Bronchial epithelial cell (primary cell): ENCODE measurements at places on chromosomes 2 and 18. TPM values are rescaled to one million over a fixed set of nuclear protein-coding genes. Genes with fewer than 3 reads are reported as not detected.

GRCh38 chr2:201432621-201433393, 18.5 kb downstream of the TRAK2 start:
- no peak for DNase-seq

RTP5 gene
- not detected in 2 replicates for total RNA-seq

DNA sequence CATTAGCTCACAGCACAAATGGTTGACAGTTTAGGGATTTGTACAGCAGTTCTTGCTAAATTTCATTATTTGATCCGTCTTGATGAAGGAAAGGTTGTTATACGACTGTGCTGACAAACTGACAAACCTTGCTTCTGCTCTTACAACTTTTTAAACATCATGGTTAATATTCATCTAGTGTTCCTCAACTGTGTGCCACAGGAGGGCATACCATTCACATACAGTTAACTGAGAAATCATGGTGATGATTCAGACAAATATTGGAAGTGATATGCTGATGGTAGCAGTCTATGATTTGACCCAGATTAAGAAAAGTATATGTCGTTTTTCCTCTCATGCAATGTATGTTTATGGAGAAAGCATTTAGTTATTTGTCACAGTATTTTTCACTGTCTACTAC, 129.8 kb upstream of the FSIP2 start:
- peak; percentile 44 for DNase-seq

DNA sequence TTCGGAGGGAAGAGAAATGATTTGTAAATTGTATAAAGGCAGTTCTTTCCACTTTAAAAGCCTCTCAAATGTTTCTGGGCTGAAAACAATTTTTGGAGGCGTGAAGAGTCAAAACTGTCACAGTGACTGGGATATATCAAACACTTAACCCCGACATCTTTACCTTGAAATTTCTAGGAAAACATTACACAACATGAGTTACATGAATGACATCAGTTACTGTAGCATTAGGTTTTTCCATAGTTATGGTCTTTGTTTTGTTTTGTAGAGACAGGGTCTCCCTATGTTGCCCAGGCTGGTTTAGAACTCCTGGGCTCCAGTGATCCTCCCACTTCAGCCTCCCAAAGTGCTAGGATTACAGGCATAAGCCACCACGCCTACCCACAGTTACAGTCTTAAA, 25.7 kb downstream of the MSH6 start:
- no peak for DNase-seq

- no peak for DNase-seq
These were observed 45.5 kb upstream of the FZD5 start for GRCh38 chr2:207815254-207815653.

DNA sequence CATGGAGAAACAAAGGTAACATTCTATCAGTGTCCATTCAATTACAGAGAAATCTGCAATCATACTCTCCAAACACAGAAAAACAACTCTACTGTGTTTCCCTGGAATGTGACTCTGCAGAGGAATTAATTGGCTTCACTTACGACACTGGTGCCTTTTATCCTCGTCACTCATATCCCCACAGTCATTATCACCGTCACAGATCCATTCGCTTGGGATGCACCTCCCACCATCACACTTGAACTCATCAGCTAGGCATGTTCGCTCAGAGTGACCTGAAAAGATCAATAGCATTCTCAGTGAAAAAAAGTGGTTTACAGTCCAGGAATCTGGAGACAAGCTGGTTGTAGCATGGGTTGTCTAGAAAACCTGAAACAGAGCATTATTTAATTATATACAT, 124.3 kb downstream of the DHRS9 start:
- DNase-seq, result no peak

DNA sequence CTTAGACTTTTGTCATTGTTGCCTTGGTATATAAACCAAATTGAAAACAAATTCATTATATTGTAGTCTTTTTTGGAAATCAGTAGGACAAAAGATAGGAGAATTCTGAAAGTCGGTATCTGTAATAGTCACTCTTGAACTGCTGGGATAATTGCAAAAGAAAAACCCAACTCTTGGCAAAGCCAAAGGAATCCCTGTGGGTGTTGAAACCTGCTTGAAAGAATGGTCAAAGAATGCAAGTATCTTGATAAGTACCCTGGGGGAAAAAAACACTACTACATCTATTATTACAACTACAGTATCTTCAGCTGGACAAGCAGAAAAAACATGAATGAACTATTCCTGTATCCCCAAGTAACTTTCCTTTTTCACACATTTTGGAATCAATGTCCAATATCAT, 7.3 kb upstream of the FAM237A start:
- no peak for DNase-seq

CNRIP1 gene
- 0.26 TPM in 1 of 2 replicates, not detected in the other for total RNA-seq

MC5R gene
- not detected in 2 replicates for total RNA-seq

DNA sequence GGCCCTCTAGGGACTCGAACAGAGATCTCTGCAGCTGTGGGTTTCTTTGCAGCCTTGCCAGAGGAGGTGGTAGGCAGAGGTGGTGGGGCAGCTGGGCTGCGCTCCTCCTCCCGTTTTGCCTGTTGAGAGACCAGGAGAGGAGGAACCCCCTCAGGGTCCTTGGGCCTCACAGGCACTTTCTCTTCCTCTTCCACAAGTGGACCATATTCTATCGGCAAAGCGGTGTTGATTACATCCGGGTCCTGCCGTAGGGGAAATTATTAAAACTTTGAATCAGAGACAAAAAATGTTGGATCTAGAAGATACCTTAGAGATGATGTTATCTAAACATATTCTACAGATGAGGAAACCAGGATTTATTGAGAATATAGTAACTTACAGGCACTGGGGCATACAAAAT, 78.5 kb downstream of the CLIP4 start:
- DNase-seq, result no peak

GRCh38 chr18:79577451-79578395, 101.9 kb upstream of the CTDP1 start:
- DNase-seq, result no peak

- peak; percentile 65 for DNase-seq
These were observed 4.5 kb downstream of the IDH1 start for GRCh38 chr2:208250388-208250787.

GRCh38 chr2:32663864-32664263, 36.0 kb downstream of the TTC27 start:
- DNase-seq, result no peak

DNA sequence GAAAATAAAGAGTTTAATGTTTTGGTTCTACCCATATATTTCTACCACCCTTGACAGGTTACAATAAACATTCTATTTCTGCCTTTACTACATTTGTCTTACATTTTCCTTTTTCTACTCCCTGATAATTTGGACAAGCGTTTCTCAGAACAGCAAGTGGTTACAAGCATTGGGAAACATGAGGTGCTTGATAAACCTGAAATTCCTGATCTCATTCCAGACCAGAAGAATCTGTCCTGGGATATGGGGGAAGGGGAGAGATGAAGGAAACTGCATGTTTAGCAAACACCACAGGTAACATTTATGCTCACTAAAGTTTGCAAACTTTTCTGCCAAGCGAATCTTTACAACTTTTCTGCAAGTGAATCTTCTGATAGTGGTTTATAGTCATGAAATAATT, 28.3 kb upstream of the DSC1 start:
- peak; percentile 90 for DNase-seq

NAGK gene
- 31.3 and 75.0 TPM in 2 replicates for total RNA-seq

ANKRD23 gene
- total RNA-seq, result 0.79 and 1.2 TPM in 2 replicates

DNA sequence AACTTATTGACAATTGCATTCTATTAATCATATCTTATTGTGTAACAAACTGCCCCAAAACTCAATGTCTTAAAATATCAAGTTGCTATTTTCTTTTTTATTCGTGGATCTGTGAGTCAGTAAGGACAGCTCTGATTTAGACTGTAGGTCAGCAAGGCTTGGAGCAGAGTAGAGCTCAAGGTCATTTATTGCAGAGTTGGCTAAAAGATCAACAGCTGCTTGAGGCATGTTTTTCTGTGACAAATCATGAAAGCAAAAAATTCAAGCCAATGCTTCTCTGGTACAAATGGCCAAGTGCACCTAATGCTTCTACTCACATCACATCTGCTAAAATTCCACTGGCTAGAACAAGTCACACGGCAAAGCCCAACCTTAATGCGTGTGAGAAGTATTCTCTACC, 497.7 kb upstream of the LRATD1 start:
- no peak for DNase-seq

- peak; percentile 25 for DNase-seq
These were observed 2.2 kb downstream of the ACSL3 start for GRCh38 chr2:222862909-222863544.

- no peak for DNase-seq
These were observed 787.8 kb upstream of the LINC00305 start for GRCh38 chr18:64936671-64937070.

ACMSD gene
- not detected in 2 replicates for total RNA-seq

GRCh38 chr2:5060956-5061355, 631.2 kb upstream of the SOX11 start:
- no peak for DNase-seq

DNA sequence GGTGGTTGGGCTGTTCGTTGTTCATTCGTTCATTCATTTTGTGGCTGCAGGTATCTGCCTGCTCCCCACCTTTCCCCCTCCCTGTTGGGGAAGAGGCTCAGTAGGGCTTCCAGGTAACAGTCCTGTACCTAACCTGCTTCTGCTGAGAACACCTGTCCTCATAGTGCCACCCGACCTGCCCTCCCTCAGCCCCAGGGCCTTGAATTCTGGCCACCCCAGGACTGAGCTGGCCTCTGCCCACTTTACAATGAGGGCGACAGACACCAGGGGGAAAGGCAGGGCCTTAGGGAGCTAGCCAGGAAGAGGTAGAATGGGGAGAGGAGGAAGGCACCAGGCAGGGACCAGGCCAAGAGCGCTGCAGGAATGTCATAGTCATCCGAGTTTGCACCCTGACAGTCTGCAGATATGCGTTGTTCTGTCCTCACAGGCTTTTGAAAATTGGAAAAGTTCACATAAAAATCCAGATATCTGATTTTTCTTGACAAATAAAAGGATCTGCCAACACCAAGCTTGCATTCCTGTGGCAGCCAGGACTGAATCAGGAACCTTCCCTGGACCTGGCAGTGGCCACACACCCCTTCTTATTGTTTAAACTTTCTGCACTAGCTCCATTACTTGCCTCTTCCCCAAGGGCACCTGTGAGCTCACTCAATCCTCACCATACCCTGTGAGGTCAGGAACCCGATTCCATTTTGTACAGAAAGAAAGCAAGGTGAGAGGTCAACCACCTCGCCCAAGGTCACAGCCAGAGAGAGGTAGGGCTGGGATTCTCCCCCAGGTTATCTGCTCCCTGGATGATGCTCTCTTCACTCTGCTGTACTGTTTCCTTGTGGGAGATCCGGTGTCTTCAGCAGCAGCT, 35.3 kb upstream of the MRPL33 start:
- no peak for DNase-seq

GRCh38 chr2:41724465-41724864, 323.4 kb upstream of the PKDCC start:
- no peak for DNase-seq

DNA sequence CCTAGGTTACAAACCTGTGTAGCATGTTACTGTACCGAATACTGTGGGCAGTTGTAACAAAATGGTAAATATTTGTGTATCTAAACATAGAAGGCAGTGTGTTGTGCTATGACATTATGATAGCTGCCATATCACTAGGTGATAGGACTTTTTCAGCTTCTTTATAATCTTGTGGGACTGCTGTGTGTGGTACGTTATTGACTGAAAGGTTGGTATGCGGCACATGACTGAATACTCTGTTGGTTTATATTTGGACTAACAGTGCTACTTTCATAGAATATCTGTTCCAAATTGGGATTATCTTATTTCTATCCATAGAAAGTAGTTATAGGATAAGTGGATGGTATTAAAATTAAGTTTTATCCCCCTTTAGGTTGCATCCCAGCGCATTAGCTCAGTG, 144.7 kb downstream of the PHLPP1 start:
- DNase-seq, result no peak

- DNase-seq, result no peak
These were observed 107.4 kb upstream of the LRRTM4 start for GRCh38 chr2:77629539-77629938.

ATIC gene
- 18.7 and 35.0 TPM in 2 replicates for total RNA-seq

- DNase-seq, result peak; percentile 67
These were observed 467.1 kb downstream of the SUCLG1 start for GRCh38 chr2:83991992-83992391.

DNA sequence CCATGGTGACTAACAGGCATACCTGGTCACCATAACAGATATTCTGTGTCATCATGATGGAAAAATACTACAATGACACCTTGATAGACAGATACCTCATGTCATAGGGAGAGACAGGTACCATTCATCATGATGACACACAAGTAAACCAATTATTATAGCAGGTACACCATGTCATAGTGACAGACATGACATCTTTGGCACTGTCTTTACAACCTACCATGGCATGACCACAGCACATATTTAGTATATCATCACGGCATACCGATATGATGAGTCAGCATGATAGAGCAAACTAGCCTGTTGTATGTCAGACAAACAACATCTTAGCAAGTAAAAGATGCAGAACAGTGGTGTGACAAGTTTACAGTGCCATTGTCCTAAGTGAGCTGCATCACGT, 101.3 kb upstream of the KLHL29 start:
- DNase-seq, result peak; percentile 56

DNA sequence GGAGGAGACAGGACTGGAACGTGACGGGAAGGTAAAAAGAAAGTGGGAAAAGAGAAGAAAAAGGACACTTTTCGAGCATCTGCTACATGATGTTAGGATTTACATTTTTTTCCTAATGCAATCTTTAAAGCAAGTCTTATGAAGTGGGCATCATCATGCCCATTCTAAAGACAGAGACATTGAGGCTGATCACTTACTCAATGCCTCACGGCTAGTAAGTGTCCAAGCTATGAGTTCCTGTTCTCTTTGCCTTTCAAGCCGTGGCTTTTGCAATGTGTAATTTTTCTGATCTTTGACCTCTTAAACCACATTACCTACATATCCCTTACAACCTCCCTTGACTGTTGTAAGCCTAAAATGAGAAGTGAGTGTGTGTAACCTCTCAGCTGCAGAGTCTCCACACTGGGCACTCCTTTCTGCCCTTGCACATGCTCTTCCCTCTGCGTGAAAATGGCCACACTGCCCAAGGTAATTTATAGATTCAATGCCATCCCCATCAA, 649.2 kb downstream of the RNF144A start:
- DNase-seq, result no peak
